ENCODE measurements at places on chromosomes 4 and X.
A peak's percentile ranks its signal among the peaks of the same experiment; 100 is the strongest.

GRCh38 chrX:136171420-136171819 is 24.1 kb downstream of the FHL1 start:
- no peak for DNase-seq

DNA sequence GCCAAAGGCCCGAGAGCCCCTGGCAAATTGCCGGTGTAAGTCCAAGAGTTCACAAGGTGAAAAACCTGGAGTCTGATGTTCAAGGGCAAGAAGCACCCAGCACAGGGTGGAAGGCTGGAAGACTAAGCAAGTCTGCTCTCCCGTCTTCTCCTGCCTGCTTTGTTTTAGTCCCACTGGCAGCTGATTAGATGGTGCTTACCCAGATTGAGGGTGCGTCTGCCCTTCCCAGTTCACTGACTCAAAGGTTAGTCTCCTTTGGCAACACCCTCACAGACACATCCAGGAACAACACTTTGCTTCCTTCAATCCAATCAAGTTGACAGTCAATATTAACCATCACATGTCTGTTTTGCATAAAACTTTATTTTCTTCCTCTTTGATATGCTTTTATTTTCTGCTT is 157.4 kb downstream of the HS3ST1 start:
- no peak for DNase-seq

DNA sequence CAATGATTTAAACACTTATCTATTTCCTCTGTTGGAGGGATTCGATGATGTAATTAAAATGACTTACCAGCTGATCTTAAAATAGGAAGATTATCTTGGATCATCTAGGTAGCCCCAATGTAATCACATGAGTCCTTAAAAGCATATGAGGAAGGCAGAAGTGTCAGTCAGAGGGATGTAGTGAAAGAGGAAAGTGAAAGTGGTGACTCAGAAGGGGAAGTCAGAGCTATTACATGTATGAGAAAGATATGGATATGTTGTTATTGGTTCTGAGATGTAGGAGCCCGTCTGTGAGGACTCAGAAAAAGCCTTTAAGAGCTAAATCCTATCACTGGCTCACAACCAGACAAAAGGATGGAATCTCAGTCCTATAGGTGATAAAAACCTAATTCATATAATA is 456.4 kb downstream of the DACH2 start:
- no peak for DNase-seq

DNA sequence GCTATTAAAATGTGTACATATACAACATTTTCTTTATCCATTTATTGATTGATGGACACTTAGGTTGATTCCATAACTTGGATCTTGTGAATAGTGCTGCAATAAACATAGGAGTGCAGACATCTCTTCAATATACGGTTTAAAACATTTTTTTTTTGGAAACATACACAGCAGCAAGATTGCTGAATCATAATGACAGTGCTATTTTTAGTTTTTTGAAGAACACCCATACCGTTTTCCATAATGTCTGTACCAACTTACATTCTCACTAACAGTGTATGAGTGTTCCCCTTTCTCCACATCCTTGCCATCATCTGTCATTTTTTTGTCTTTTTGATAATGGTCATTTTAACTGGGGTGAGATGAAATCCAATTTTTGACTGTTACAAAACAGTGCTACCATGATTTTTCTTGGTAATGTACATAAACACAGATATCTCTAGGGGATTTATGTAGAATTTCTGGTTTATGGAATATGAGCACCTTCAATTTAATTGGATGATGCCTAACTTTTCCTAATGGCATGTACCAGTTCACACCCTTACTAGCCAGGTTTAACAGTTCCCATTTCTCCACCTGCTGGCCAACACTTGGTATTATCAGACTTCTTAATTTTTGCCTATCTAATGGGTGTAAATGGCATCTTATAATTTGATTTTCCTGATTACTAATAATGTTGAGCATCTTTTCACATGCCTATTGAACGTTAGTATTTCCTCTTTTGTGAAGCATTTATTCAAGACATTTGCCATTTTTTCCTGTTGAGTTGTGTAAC is 21.0 kb upstream of the TMSB15B start:
- peak; percentile 33 for DNase-seq

DNA sequence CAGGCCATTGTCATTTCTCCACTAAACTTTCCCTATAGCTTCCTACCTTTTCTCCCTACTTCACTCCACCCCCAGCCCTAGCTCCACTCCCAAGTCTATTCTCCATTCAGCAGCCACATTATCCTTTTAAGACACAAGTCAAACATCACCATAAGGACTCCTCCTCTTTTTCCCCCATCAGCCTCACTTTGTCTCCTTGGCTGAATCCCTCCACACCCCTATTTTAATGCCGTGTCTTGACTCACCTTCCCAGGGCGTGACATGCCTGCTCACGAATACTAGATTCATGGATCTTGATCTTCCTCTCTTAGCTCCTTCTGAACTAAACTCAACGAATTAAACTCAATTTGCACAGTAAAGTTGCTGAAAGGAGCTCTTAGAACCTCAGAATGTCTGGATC is 281.9 kb downstream of the PTTG2 start:
- DNase-seq, result no peak

GRCh38 chr4:13599159-13599558 is 28.4 kb downstream of the BOD1L1 start:
- DNase-seq, result no peak

DNA sequence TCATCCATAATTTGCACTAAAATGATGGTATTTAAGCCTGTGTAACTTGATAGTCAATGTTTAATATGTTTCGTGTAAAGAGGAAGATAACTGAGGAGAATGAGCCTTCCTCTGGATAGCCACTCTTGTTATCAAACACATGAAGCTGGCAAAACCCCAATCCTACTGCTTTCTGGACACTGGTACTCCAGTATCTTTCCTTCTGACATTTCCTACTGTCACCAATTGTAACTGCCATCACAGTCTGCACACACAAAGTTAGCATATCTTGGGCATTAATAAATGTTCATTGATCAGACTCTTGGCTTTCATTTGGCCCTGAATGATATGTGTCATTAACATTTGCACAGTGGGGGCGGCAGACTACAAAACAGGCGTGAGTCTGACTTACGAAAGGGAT is 419.1 kb downstream of the TMA16 start:
- no peak for DNase-seq

- no peak for DNase-seq
Measured at GRCh38 chr4:138706201-138706600, 309.4 kb upstream of the NOCT start.

DNA sequence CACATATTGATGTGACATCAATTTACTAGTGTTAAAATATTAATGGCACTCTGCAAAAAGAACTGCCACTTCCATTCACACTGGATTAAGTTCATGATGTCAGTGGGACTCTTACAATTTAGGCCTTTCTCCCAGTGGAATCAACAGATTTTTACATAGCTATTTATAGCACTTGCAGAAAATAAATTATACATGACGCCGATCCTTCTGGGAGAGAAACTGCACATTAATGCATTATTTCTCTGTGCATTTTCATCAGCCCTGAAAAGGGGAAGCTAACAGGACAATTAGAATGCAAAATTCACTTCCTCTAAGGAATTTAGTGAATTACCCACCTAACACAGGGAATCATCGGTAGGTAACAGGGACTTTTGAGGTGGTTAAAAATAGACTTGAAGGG is 15.7 kb downstream of the LGI2 start:
- no peak for DNase-seq

- DNase-seq, result no peak
Measured at GRCh38 chr4:48178931-48179330, 44.9 kb upstream of the TXK start.

DNA sequence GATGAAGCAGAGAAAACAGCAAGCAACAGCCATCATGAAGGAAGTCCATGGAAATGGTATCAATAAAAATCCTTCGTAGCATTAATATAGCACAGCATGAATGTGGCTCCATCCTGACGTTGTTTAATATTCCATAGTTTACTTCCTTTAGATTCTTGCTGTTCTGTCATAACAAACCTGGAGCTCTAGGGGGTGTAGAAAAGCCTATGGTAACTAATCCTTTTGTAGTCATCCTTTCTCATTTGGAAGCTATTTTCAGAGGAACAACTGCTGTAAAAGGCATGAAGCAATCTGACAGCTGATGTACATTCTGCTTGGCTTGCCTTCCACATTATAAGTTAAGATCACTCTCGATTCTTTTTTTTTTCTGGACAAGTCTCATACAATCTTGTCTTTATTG is 914 bp downstream of the MYOZ2 start:
- no peak for DNase-seq

DNA sequence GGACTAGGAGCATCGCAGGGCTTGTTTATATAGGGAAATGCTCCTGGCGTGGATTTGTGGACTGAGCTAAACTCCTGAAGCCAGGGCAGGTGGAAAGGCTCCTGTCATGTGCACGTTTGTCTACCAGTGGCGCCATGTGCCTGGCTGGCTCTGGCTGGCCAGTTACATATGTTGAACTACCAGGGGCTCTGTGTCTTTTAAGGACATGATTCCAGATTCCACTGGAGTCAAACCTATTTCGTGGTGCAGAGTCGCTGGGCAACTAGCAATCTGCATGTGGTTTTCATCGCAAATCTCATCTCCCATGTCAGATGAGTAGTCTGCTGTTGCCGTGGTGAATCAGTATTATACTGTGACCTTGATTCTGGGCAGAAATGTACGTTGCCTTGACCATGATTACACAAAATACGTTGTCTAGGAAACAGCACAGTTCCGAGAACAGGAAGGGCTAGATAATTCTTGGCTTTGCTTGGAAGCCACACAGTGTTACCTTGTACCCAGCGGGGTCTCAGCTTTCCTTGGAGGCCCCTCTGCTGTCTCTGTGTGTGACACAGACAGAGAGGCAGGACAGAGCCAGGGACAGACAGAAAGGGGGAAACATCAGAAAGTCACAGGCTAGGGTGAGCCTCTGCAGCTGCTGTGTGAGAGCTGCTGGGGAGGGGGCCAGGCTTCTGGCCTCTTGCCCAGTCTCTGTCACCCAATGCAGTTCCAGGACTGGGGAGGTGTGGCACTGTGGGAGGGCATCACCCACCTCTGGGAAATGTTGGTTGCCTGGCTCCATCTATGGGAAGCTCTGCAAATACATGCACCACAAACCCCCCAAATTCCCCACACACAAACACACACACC is 19.2 kb downstream of the PNMA6E start:
- DNase-seq, result peak; percentile 14

DNA sequence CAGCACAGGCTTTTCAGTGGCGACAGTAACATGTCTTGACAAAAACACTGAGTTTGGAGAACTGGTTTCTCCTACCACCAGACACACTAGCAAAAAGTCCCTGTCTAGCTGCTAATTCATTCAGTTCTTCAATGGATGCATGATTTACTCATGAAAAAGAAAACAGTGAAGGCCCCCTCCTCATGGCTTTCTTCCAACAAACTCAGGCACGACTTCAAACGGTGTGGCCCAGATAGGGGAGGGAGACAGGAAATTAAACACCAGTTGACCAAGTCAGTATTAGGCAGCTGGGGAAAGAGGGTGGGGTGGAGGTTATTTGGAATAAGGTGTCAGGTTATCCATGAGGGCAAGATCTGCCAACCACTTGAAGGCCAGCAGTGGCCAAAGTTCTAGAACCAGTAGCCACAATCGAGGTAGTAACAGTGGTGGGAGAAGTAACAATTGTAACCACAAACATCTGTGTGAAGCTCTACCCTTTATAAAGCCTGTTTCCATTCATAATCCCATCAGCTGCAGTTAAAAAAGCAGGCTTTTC is 60.2 kb downstream of the SEPSECS start:
- no peak for DNase-seq

GRCh38 chr4:54971474-54971950 is 153.9 kb downstream of the KDR start:
- peak; percentile 6 for DNase-seq

DNA sequence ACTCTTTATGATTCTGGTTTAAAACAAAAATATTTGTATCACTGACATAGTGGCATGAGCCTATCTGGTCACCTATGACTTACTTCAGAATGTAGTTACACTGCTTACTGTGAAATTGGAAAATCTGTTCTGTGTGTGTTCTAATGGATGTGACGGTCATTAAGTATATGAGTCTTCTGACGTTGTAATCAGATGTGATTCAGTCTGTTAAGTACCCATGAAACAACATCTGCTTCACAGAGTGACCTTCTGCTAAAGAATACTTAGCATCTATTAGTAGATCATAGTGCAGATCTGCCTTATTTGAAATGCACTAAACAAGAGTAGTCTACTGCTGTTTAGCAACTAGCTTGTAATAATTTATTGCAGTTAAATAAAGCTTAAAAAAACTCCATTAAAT is 317.1 kb downstream of the DCTD start:
- DNase-seq, result no peak

GRCh38 chrX:140440876-140441275 is 64.0 kb downstream of the SOX3 start:
- no peak for DNase-seq

- DNase-seq, result no peak
Measured at GRCh38 chr4:113433536-113434246, 327.8 kb downstream of the CAMK2D start.

DNA sequence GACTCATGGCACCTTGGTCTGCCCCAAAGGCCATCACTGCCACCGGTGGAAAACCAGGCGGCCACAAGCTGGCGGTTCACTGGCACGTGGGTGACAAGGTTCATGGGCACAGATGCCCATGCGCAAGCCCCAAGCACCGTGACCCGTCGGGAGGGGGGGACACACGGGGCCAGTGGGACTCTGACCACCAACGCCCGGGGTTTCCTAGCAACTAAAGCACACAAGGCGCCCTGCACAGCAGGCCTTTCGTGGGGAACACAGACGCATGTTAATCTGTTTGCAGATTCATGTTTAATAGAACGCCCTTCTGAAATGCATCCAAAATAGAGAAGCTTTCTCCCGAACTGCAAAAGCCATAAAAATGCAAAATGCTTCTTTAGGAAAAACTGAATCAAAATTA is 43.9 kb downstream of the FAM53A start:
- DNase-seq, result no peak

GRCh38 chrX:31870267-31870666 is 798.4 kb upstream of the FTHL17 start:
- DNase-seq, result no peak

GRCh38 chr4:182324282-182324681 is 81.1 kb downstream of the TENM3 start:
- no peak for DNase-seq

GRCh38 chr4:105496899-105497298 is 23.0 kb upstream of the PPA2 start:
- no peak for DNase-seq

DNA sequence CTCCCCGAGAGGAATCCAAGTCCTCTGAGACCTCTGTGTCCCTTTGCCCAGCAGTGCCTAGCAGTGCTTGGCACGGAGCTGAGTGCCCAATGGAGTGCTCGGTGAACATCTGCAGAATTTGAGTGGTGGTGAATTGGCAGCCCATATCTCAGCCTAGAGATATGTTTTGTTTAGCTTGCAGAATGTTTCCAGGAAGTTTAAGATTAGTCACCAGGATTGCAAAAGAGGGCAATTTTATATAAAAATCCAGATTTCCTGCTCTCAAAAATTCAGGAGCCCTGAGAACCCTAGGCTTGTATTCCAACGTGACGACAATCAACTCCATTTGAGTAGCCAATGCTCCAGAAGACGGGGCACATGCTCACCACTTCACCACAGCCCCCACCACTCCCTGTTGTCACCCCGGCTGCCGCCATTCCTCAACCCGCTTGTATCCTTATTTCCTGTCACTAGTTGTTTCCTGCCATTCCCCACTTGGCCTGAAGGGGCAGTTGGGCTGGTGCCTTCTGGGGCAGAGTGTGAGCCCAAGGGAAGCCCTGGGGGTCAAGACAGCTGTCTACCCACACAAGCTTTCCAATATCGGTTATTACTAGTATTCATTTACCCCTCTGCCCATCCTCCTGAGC is 116.9 kb downstream of the EFNB1 start:
- no peak for DNase-seq

GRCh38 chr4:40121515-40121914 is 64.9 kb downstream of the N4BP2 start:
- peak; percentile 35 for DNase-seq
